ENCODE measurements at places on chromosomes 4 and X.
A peak's percentile ranks its signal among the peaks of the same experiment; 100 is the strongest.

DNA sequence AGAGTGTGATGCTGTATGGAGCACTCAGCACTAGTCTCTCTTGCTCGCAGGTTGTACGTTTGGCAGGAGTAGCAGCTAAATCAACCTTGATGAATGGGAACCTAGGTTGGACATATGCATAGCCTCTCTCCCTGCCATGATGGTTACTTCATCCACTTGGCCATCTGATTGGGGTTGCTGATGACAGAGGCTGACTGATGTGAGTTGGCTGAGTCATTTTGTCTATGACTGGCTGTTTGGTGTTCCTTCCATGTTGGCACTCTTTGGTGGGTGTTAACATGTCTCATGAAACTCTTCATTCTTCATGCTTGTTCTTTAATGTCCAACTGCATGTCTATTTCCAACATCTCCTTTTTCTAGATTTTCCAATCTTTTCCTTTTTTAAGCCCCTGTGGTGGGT, 31.6 kb upstream of the SPARCL1 start:
- no peak for DNase-seq

DNA sequence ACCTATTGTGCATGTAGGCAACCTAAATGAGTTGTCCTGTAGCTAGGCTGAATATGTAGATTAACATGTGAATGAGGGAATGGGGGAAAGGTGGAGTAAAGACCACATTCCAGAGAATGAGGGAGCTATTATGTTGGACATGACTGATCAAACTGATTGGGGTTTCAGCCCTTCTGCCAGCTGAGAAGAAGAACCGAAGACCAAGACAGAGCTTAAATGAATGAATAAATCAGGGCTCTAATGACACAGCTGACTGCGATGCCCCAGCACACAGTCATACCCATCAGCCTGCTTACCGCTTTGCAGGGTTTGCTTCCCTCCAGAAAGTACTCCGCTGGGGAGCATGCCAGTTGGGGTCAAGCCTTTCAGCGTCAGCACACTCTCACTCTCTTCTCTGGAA, 315.4 kb downstream of the PPP3CA start:
- no peak for DNase-seq

GRCh38 chr4:148487181-148487580, 45.0 kb upstream of the NR3C2 start:
- no peak for DNase-seq

DNA sequence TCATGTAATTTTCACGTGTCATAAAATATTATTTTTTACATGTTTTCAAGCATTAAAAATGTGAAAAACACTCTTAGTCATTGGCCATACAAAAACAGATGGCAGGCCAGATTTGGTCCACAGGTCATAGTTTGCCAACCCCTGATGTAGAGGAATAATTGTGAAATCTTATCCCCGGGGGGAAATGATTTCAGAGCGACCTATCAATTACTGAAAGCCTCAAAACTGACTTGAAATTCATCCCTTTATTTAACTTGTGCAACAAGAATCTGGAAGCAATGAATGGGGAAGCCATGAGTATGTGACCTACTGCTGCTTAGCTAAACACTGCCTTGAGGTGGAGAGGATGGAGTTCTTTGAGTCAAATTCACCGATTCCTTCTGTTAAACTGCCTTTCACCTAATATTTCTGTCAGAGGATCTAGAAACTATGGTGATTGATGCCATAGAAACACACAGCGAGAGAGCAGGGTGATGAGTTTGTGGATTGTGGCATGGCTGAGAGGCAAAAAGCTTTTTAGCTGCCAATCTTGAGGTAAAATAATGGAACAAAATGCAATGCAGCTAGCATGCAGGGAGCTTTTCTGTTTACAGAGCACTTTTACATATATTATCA, 30.3 kb upstream of the BRS3 start:
- no peak for DNase-seq

GRCh38 chr4:13640149-13640940, 12.8 kb upstream of the BOD1L1 start:
- peak; percentile 51 for DNase-seq

GRCh38 chrX:103098488-103098887, 5.5 kb upstream of the NXF3 start:
- no peak for DNase-seq

DNA sequence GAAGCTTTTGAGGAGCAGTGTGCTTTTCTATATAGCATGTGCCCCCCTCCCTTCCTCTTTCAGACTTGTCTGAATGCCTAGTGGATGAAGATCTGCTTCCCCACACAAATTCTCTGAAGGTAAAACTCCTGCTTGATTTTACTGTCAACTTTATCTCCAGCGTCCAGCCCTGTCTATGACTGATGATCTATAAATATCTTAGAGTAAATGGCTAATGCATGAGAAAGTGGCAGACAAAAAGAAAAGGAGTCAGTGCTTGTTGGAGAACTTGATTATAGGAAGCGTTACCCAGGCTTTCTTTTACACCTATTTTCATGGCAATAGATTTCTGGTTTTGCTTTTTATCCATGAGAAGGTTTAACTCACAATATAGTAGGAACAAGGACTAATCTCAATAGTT, 168.3 kb upstream of the HS3ST1 start:
- DNase-seq = no peak

DNA sequence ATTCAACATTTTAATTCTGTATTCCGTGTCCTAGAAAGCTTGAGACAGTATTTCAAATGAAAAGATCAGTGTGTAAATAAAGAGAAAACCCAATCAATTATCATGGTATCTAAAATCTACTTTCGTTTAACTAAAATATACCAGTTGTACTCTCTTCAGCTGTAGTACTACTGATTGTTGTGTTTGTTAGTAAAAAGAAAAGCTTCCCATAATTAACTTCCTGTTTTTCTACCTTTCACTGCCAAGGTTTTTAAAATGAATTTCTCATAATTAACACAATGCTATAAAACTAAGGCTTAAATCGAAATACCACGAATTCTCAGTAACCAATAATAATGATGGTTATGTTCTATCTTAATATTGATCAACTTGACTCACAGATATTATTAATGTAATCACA, 37.4 kb downstream of the PPP3CA start:
- DNase-seq = no peak

- no peak for DNase-seq
Measured at GRCh38 chr4:163473130-163473529, 424 bp downstream of the TKTL2 start.

GRCh38 chr4:92064574-92064973, 239.2 kb upstream of the GRID2 start:
- DNase-seq = no peak

DNA sequence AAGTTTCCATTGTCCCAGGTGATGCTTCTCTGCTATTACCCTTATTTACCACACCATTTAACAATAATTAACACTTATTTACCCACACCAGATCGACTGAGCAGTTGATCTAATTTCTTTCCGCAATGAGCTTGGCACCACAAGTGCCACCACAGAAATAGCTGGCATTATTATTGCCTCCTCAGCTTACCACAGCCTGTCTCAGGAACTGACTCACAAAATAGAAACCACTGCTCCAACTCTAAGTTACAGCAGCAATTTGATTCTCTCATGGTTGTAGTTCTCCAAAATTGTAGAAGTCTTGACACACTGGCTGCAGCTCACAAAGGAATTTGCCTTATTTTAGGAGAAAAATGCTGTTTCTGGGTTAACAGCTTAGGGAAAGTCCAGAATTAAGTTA, 22.5 kb downstream of the ZNF721 start:
- DNase-seq = peak; percentile 47

GRCh38 chrX:151722241-151722846, 6.5 kb downstream of the FATE1 start:
- DNase-seq = peak; percentile 14
